Thoracic aorta (tissue), 2 donors: ENCODE measurements at places on chromosomes 1 and 21. TPM values are rescaled to one million over a fixed set of nuclear protein-coding genes. Genes with fewer than 3 reads are reported as not detected.

FCRLA gene
- not detected for total RNA-seq

OR2T35 gene
- not detected for total RNA-seq

EYA3 gene
- 11.0 TPM for total RNA-seq

NTNG1 gene
- 0.99 TPM for total RNA-seq

LCE1C gene
- 2.8 TPM for total RNA-seq

TRAF3IP3 gene
- total RNA-seq: 3.3 TPM

FCGR1A gene
- 15.8 TPM for total RNA-seq

VWA5B1 gene
- not detected for total RNA-seq

ADAMTSL4 gene
- total RNA-seq: 28.4 TPM

DNA sequence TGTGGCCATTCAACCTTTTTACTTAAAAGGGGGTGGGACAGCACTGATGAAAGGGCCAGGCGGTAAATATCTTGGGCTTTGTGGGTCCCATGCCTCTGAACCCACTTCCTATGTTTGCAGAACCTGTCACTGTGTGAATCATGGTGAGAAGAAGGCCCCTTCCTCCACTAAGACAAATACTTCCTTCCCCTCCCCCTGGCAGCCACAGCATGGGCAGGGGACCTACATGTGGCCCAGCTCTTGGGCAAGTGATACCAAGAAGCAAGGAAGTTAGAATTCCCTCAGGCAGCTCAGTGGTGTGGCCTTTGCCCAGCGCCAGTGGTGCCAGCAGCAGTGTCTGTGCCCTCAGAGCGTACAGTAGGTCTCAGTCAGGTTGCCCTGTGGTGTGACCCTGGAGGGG is 168.6 kb downstream of the TRIM33 start:
- H3K27me3 ChIP-seq: no peaks in the 10 kb centered on the region
- no peak overlapping the region for H3K27ac ChIP-seq
- H3K4me3 ChIP-seq: no peak overlapping the region
- no peak for DNase-seq
- no peaks in the 10 kb centered on the region for H3K36me3 ChIP-seq

DNA sequence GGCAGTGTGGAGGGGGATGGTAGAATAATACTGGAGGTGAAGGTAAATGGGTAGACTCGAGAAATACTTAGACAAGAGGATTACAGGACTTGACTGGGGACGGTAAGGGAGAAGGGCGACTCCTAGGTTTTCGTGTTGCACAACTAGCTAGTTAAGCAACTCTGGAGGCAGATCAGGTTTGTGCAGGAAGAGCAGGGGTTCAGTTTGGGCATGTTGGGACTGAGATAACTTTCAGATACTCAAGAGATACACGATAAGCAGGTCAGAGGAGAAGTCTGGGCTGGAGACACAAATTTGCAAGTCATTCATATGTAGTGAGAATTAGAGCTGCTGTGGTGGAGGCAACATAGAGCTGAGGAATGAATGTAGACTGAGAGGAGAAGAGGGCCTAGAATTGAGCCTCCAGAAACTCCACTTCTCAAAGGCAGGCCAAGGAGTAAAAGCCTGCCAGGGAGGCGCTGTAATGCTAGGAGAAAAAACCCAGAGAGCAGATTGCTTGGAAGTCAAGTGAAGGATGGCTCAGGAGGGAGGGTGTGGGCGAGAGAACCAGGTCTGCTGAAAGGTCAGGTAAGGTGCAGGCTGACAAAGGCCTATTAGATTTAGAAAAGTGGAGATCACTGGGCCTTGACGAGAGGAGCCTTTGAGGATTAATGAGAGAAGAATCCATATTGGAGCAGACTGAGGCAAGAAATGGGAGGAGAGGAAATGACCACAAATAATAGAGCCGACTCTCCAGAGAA is 20.8 kb downstream of the MAB21L3 start:
- H3K4me3 ChIP-seq: no peak overlapping the region
- no peaks in the 10 kb centered on the region for H3K36me3 ChIP-seq
- H3K27me3 ChIP-seq: no peaks in the 10 kb centered on the region
- no peak for DNase-seq

GRCh38 chr1:156676114-156676819 is 940 bp downstream of the NES start:
- no peak for DNase-seq
- peaks cover 4% of the 10 kb centered on the region for H3K36me3 ChIP-seq
- peak overlapping the region; percentile 39 for H3K27ac ChIP-seq
- no peaks in the 10 kb centered on the region for H3K27me3 ChIP-seq

DNA sequence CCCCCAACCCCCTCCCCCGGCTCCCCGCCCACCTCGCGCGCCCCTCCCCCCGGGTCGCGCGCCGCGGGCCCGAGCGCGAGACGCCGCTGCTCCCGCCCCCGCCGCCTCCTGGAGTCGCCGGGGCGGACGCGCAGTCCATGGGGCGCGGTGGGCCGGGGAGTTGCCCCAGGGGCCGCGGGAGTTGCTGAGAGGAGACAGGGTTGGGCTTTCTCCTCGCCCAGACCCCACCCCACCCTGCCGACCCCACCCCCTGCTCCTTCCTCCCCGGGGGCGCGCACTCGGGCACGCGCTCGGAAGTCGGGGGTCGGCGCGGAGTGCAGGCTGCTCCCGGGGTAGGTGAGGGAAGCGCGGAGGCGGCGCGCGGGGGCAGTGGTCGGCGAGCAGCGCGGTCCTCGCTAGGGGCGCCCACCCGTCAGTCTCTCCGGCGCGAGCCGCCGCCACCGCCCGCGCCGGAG is at the start of gene LAMC1:
LAMC1 (plus strand) TSS at position 275 of the 455 bp plus-strand sequence. CDS start 297 bp downstream, outside the sequence.
- H3K4me3 ChIP-seq: peak within 1 kb of the TSS; percentile 90
- peak within 1 kb of the TSS; percentile 100 for H3K27ac ChIP-seq
- peaks cover 25% of the 10 kb centered on the region for H3K4me1 ChIP-seq
- DNase-seq: no peak
- no peaks in the 10 kb centered on the region for H3K27me3 ChIP-seq

GRCh38 chr1:165900576-165901380 is 73.4 kb downstream of the UCK2 start:
- DNase-seq: no peak
- H3K36me3 ChIP-seq: no peaks in the 10 kb centered on the region
- H3K27ac ChIP-seq: peak overlapping the region; percentile 99
- peaks cover 39% of the 10 kb centered on the region for H3K4me1 ChIP-seq

GRCh38 chr1:200306944-200307754 is 102.7 kb downstream of the ZNF281 start:
- no peaks in the 10 kb centered on the region for H3K4me1 ChIP-seq
- no peaks in the 10 kb centered on the region for H3K27me3 ChIP-seq
- H3K27ac ChIP-seq: no peak overlapping the region
- DNase-seq: no peak
- H3K36me3 ChIP-seq: no peaks in the 10 kb centered on the region

DNA sequence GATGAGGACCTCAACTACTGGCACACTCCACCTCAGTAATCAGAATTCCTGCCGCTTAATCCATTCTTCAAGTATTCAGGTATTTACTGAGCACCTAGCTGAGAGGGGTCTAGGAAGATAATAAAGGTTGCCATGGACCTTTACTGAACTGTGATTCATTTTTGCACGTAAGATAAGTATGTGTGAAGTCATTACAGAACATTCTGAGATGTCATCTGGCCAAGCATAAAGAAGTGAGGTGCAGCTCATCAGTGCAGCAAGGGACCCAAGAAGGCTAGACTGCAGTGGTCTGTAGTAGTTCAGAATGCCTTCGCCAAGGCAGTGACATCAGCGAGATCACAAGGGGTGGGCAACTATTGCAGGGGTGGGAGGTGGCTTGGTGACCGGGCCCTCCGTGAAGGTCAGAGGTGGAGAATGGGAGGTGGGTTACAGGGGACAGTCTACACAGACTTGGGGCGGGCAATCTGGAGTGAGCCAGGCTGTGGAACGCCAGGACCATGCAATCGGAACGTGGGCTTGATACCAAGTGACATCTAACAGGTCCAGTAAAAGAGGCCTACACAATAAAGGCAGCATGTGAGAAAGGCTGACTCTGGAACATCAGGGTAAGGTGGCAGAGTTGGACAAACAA is 107.4 kb downstream of the SLC45A1 start:
- H3K4me1 ChIP-seq: peaks cover 29% of the 10 kb centered on the region
- H3K27ac ChIP-seq: peak overlapping the region; percentile 96
- H3K27me3 ChIP-seq: no peaks in the 10 kb centered on the region
- peaks cover 4% of the 10 kb centered on the region for H3K36me3 ChIP-seq

- no peaks in the 10 kb centered on the region for H3K27me3 ChIP-seq
- H3K36me3 ChIP-seq: no peaks in the 10 kb centered on the region
- peak overlapping the region; percentile 74 for H3K4me3 ChIP-seq
- H3K27ac ChIP-seq: no peak overlapping the region
Measured at GRCh38 chr1:145720878-145721671, 1.8 kb downstream of the CD160 start.

GRCh38 chr1:19329188-19329587 is 17.1 kb downstream of the SLC66A1 start:
- H3K4me1 ChIP-seq: no peaks in the 10 kb centered on the region
- H3K27ac ChIP-seq: no peak overlapping the region
- peaks cover 38% of the 10 kb centered on the region for H3K36me3 ChIP-seq
- no peak for DNase-seq
- H3K27me3 ChIP-seq: no peaks in the 10 kb centered on the region
- H3K4me3 ChIP-seq: no peak overlapping the region

DNA sequence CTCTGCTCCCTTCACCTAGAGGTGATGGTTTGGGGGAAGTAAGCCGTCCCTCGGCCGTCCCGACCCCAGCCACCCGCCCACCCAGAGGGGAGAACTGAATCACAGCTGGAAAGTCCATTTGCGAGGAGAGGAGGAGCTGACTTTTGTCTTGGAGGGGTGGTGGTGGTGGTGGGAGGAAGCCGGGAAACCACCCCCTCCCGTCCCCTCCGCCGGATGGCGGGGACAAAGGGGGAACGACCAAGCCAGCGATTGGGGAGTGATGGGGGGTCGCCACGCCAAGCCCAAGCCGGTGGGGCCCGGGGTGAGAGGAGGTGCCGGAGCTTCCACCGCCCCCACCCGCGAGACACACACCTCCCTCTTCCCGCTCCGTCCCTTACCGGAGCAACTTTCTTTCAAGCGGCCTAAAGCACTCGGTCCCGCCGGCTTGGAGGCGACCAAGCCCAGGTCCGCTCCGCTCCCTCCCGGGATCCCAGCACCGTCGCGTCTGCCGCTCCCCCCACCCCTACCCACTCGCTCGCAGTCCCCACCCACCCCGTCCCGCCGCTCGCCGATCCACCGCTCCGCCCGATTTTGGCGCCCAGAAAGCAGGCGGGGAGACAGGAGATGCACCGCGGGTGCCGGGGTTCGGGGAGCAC is 540 bp downstream of the ARHGEF2 start:
- DNase-seq: no peak
- H3K36me3 ChIP-seq: no peaks in the 10 kb centered on the region
- no peaks in the 10 kb centered on the region for H3K27me3 ChIP-seq
- H3K4me1 ChIP-seq: peaks cover 47% of the 10 kb centered on the region
- H3K27ac ChIP-seq: peak overlapping the region; percentile 97

DNA sequence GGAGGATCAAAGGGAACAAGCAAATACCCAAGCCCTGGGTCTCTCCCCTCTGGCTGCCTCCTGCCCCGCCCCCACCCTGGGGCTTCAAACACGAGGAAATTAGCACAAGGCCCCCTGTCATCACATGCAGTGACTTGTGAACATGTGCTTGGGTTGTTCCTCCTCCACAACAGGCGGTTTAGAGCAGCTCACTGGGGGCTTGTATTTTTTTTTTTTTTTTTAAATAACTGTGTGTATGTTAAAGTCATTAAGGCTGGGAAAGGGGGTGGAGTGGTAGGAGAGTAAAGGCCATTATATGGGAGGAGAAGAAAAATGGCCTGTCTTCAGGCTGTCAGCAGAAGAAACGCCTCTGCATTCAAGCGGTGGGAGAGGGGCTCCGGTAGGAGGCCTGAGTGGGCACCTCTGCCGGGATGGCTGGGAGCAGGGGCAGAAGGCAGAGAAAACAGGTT is 64.2 kb downstream of the PLXNA2 start:
- no peaks in the 10 kb centered on the region for H3K27me3 ChIP-seq
- no peak for DNase-seq
- no peak overlapping the region for H3K4me3 ChIP-seq
- H3K4me1 ChIP-seq: peaks cover 22% of the 10 kb centered on the region
- no peak overlapping the region for H3K27ac ChIP-seq
- no peaks in the 10 kb centered on the region for H3K36me3 ChIP-seq

- no peak overlapping the region for H3K27ac ChIP-seq
- peaks cover 21% of the 10 kb centered on the region for H3K4me1 ChIP-seq
- DNase-seq: no peak
- H3K36me3 ChIP-seq: peaks cover 56% of the 10 kb centered on the region
- no peaks in the 10 kb centered on the region for H3K27me3 ChIP-seq
- no peak overlapping the region for H3K4me3 ChIP-seq
Measured at GRCh38 chr1:151403612-151404011, 4.2 kb downstream of the PSMB4 start.

DNA sequence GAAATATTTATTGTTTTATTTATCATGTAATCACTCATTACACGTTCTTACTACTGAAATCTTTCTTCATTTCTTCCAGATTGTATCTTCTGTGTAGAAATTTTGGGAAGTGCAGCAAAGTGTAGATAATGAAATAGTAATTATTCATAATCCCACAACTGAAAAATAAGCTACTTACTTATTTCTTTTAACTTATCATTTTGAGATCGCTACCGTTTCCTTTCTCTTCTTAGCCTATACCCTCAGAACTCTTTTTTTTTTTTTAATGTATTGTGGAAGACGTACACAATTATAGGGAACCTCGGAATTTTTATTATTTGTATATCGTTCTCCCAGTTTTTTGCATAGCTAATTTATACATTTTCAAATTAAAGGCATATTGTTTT is 518 bp upstream of the FH start:
- H3K27me3 ChIP-seq: no peaks in the 10 kb centered on the region
- no peak overlapping the region for H3K27ac ChIP-seq
- H3K36me3 ChIP-seq: no peaks in the 10 kb centered on the region
- H3K4me1 ChIP-seq: peaks cover 14% of the 10 kb centered on the region
- H3K4me3 ChIP-seq: peak overlapping the region; percentile 81

DNA sequence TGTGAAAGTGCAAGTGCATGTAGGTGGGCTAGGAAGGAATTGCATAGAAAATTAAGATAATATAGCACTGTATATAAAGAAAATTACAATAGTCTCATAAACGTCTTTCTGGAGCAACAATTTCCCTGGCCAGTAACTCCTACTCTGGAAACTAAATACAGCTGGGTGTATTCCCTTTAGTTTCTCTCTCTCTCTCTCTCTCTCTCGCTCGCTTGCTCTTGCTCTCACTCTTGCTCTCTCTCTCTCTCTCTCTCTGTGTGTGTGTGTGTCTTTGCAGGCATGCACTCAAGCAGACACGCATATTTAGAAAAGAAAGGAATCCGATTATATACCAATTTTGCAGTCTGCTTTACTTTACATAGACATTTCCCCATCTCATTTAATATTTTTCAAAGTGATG is 14.7 kb downstream of the S100A10 start:
- no peak overlapping the region for H3K4me3 ChIP-seq
- DNase-seq: no peak
- H3K27me3 ChIP-seq: no peaks in the 10 kb centered on the region
- peaks cover 18% of the 10 kb centered on the region for H3K4me1 ChIP-seq

- H3K4me3 ChIP-seq: peak overlapping the region; percentile 87
- no peak for DNase-seq
- peaks cover 40% of the 10 kb centered on the region for H3K4me1 ChIP-seq
- H3K27me3 ChIP-seq: no peaks in the 10 kb centered on the region
- H3K36me3 ChIP-seq: no peaks in the 10 kb centered on the region
Measured at GRCh38 chr1:38004284-38005108, 818 bp downstream of the FHL3 start.

- no peak for DNase-seq
- H3K27ac ChIP-seq: no peak overlapping the region
- no peak overlapping the region for H3K4me3 ChIP-seq
- peaks cover 15% of the 10 kb centered on the region for H3K4me1 ChIP-seq
- no peaks in the 10 kb centered on the region for H3K36me3 ChIP-seq
Measured at GRCh38 chr1:218809625-218810024, 364.1 kb upstream of the LYPLAL1 start.

- H3K4me1 ChIP-seq: peaks cover 31% of the 10 kb centered on the region
- H3K36me3 ChIP-seq: no peaks in the 10 kb centered on the region
- H3K27ac ChIP-seq: peak overlapping the region; percentile 93
- H3K4me3 ChIP-seq: no peak overlapping the region
- DNase-seq: no peak
Measured at GRCh38 chr1:192538407-192539296, 36.9 kb upstream of the RGS1 start.
